NB4 (cell line): ENCODE measurements at places on chromosomes 4 and X.

DNA sequence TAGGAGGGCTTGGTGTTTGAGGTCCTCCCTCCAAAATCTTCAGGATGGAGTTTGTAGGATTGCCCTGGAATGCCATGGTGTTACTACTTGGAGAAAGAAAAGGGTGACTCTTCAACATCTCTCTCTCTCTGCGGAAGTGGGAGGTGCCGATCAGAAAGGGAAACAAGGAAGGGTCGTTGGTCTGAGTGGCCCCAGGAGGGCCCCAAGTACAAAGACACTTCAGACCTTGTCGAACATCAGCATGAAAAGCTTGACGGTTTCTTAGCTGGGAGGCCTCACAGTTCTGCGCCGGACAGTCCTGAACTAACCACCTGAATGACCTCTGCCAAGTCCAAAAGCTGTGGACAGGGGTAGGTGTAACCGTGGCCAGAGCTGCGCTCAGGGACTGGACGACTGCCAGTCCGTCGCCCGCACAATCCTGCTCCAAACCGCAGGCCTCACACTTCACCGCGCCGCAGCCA lies 646 bp upstream of the GSX2 start:
- DNase-seq: peak; percentile 35

DNA sequence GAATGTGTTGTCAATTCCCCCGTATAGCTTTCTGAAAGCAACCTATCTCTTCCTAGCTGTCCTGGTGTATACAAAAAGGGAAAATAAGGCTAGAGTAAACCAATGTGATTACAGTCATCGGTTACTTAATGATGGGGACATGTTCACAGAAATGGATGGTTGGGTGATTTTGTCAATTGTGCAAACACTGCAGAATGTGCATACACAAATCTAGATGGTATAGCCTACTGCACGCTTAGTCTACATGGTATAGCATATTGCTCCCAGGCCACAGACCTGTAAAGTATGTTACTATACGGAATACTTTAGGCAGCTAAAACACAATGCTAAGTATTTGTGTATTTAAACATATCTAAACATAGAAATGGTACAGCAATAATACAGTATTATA lies 5.1 kb downstream of the DTHD1 start:
- no peak for DNase-seq

DNA sequence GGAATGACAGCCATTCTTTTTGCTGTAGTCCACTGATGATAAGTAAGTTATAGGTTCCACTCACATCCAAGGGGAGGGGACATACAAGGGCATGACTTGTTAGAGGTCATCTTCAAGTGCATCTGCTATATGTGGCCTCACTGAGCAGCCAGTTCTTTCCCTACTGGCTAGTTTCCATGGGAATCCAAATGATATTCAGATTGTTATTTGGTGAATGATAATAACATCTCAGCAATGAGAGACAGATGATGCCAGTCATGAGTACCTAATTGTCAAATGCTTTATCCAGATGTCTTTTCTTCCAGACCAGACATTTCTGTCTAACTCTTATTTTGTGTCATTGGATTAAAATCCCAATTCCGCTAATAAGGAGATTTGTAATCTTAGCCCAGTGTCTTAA lies 460.4 kb upstream of the BOD1L1 start:
- DNase-seq: no peak

DNA sequence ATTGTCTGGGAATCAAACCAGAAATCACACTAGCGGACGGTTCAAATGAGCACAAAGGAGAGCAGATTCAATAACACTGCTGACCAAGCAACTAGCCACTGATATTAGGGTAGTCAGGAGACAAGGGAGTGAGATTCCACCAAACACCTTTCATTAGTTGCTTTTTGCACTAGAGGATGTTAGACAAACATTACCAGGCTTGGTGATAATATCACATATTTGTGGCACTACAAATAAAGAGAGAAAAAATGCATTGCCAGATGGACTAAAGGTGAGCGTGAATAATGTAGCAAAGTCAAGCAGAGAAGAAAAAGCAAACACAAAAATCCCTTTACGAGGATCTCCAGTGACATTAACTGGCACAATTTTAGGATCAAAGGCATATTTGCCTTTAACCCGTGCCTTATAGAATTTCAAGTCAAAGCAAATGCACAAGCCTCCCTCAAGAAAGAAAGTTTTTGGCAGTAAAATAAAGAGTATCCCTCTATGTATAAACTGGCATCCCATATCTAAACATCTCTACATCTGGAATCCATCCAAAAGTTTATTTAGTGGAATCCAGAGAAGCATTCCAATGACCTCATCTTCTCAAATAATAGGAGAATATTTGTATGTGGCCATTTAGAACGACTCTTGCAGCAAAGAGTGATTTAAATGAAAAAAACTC lies 290.9 kb downstream of the KCTD8 start:
- DNase-seq: no peak

- peak; percentile 92 for DNase-seq
Observed at GRCh38 chr4:26076000-26076587, 162.1 kb downstream of the SMIM20 start.

DNA sequence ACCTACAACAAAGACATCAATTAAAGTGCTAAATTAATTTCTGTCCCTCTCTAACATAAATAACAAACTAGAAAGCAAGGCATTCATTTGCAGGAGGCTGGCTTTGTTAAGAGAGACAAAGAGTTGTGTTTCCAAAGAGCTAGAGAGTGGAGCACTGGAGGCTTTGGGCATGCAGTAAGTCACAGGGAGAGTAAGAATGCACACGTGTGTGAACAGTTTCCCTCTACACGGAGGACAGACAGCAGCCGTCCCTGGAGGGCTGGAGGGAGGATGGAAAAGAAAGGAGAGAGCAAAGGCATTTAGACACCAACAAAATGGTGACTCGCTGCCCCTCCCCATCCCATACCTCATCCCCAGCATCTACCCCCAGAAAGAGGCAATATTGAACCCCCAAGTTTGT lies 20.4 kb upstream of the DCHS2 start:
- DNase-seq: no peak

DNA sequence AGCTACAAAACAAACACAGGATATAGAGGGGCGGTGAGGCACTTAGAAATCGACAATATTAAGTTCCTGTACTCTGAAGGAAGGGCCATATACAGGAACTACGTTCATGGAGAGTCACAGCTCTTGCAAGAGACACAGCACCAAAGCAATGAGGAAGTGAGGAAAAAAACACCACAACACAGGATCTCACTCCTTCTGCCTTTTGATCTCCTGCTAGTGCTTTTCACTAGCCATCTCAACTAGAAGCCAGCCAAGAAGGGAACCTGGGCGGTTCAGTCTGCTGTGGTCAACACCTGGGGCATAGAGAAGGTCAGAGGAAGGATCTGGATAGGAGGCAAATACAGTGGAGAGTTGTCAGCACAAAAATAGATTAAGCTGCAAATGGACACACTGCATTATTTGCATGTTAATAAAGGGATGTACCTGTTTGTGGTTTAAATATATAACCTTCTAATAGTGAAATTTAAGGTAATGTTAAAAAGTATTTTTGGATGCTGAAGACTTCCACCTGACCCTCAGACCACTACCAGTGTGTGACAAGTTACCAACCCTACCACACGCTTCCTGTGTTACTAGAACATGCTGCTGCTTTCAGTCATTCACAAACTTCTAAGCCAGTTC lies 104.6 kb downstream of the DTHD1 start:
- DNase-seq: peak; percentile 78

DNA sequence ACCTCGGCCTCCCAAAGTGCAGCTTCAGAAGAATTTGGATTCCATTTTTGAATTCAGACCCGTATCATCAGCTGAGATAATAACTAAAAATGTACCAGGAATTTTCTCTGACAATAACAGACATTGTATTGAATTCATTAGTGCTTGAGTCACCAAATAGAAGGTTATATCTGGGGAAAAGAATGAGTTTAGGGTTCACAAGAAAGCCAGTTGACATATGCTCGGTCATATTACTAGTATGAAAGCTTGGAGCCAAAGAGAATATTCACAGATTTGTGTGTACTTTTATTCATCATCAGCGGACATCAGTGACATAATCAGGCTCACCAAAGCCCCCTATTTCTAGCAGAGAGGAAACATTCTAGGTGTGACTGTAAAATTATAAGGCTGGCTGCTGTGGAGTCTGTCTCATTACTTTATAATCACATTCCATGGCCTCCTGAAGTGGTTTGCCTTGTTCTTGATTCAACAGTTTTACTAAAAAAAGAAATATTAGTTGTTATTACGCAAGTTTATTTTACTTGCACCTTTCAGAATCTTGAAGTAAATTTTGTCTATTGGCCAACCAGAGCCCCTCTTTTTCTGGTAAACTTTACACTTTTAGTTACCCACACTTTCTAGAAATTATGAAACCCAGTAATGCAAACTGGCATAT lies 14.6 kb upstream of the DCTD start:
- DNase-seq: no peak

GRCh38 chrX:68428431-68428830 lies 4.9 kb downstream of the OPHN1 start:
- no peak for DNase-seq

DNA sequence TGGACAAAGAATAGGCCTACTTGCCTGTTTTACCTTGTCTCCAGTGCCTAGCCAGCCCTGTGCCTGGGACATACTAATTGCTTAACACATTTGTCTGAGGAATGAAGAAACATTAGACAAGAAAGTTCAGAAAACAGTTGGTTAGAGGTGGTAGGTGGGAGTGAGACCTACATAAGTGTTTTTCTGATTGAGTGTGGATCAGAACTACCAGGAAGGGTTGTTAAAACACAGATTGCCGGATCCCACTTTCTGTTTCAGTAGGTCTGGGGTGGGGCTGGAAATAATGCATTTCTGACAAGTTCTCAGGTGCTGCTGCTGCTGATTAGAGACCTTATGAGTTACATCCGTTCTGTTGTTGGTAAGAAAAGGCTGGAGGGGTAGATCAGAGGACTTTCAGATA lies 5.7 kb upstream of the JADE1 start:
- no peak for DNase-seq

- DNase-seq: no peak
Observed at GRCh38 chrX:30680618-30681017, 27.4 kb downstream of the GK start.
